ENCODE measurements at places on chromosomes 3 and 15.
A peak's percentile ranks its signal among the peaks of the same experiment; 100 is the strongest.

DNA sequence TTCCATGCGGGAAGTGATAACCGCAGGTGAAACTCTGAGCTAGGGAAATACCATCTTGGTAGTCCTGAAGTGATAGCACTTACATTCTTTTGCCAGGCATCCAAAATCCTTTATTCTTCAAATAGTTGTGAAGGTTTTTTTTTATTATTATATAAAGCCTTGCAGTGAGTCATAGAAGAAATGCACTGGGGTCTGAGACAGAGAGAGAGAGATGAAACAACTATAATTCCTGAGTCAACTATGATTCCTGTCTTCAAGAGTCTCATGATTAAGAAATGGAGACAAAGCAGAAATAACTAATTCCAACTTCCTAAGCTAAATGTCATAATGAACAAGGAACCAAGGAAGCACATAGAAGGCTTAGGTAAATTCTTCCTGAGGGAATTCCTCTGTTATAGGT is 495.6 kb downstream of the LPP start:
- no peak for DNase-seq

- DNase-seq = peak; percentile 21
Measured at GRCh38 chr3:56702490-56703315, 19.6 kb upstream of the TASOR start.

- DNase-seq = peak; percentile 62
Measured at GRCh38 chr3:43923104-43923882, 232.6 kb downstream of the ABHD5 start.

DNA sequence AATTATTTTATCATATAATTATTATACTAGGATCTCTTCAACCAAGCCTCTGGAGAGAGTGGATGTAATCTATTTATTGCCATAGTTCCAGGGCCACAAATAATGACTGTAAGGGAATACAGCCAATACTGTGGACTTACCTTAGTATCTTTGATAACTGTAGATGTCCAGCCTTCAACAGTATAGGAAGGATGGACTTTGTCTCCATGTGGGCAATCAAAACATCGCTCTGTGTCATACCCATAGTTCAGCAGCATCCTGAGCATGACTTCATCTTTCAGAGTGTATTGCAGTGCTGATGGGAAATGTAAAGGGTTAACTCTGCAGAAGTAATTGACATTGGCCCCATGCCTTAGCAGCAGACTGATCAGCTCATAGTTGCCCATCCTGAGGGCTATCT is 14.2 kb downstream of the ASB14 start:
- DNase-seq = no peak

DNA sequence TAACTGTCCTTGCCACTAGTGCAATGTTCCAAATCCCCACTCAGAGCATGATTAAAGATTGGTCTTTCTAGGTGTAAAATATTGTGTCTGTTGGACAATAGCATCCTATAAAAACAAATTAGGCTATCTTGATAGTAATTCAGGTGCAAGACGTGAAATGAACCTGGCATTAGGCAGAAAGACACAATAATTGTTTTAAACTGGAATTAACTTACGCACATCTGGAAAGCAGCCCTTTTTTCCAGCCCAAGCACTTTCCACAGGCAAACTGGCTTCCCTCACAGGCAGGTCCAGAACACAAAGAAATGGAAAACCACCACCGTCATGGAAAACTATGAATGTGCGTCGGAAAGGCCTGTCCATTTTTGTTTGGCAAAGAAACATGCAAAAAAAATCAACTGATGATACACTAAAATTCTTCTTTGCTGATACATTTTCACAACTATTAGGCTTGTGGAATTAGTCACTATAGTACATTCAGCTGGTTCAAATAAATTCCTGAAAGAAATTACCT is 474.7 kb upstream of the IL12A start:
- no peak for DNase-seq

DNA sequence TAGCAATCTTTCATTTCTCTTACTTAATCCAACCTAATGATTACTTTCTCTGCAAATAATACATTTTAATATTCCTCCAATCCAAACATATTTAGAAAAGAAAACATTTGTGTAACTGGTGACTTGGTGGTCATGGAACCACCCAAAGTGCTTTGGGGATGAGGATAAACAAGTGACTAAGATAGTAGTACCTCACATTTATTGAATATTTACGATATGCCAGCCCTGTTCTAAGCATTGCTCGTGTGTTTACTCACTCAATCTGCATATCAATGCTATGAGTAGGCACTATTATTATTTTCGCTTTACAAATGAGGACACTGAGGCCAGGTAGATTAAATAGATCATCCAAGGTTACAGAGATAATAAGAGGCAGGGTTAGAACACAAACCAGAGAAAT is 189.5 kb downstream of the SHOX2 start:
- DNase-seq = no peak

All from thyroid gland (tissue), 4 donors.